ENCODE measurements at places on chromosomes 7 and 10.

- no peaks in the 10 kb centered on the region for H3K36me3 ChIP-seq
- H3K4me1 ChIP-seq = no peaks in the 10 kb centered on the region
- H3K27ac ChIP-seq = no peak overlapping the region
- H3K4me3 ChIP-seq = no peak overlapping the region
- H3K27me3 ChIP-seq = no peaks in the 10 kb centered on the region
Measured at GRCh38 chr10:28008054-28008453, 9.2 kb upstream of the ODAD2 start.

DNA sequence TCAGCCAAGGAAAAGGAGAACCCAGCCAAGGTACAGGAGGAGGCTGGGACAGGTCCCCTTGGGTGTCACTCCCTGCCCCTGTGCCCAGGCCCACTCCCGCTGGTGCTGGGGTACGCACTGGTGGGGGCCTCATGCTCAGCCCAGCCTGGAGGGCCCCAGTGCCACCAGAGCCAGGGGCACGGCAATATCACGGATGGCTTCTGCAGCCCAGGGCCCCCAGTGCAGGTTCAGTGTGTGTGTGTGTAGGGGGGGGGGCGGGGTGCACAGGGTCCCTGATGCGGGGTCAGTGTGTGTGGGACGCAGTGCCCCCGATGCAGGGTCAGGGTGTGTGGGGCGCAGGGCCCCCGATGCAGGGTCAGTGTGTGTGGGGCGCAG is 23.4 kb upstream of the ZNF716 start:
- H3K4me1 ChIP-seq = no peaks in the 10 kb centered on the region
- no peak overlapping the region for H3K4me3 ChIP-seq
- no peaks in the 10 kb centered on the region for H3K36me3 ChIP-seq

GRCh38 chr7:140541513-140542227 is 62.4 kb upstream of the MKRN1 start:
- H3K4me3 ChIP-seq = no peak overlapping the region
- peaks cover 11% of the 10 kb centered on the region for H3K4me1 ChIP-seq
- H3K36me3 ChIP-seq = no peaks in the 10 kb centered on the region
- peak overlapping the region; percentile 69 for H3K27ac ChIP-seq

- H3K27ac ChIP-seq = no peak overlapping the region
- no peak overlapping the region for H3K4me3 ChIP-seq
- H3K4me1 ChIP-seq = no peaks in the 10 kb centered on the region
Measured at GRCh38 chr10:131587976-131588680, 276.6 kb upstream of the TCERG1L start.

DNA sequence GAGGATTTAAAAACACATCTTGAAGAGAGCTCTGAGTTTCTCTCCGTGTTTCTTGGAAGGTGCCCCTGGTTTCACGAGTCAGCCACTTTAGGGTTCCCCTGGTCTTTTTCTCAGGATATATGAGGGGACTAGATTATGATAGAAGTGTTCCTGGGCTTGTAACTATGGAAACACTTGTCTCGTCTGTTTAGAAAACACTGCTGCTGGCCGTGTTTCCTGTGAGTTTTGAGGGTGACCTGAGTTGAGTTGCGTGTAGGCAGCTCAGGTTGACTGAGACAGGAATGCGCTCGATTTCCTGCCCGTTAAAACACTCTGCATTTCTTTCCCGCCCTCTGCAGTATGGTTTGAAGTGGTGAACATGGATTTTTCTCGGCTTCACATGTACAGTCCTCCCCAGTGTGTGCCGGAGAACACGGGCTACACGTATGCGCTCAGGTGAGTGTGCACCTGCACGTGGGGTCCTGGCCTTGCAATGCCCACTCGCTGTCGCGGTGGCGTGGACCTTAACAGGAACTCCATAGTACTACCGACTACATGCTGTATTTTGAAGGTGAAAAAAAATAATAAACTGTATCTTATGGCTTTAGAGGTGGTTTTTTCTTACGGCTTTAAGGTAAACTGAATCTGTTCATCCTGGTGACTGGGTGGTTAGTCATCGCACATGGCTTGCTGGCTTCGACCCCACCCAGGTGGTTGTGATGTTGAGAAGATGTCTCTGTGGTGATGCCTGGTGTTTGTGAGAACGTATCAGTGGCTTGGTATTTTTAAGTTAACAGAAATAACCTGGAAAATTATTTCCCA is at the start of gene SUN1:
SUN1 (plus strand) TSS at position 310 of the 801 bp plus-strand sequence; CDS start at position 359, 49 bp downstream.
- peaks cover 24% of the 10 kb centered on the region for H3K4me1 ChIP-seq
- H3K36me3 ChIP-seq = no peaks in the 10 kb centered on the region
- H3K27ac ChIP-seq = peak within 1 kb of the TSS; percentile 76

- DNase-seq = peak; percentile 37
- H3K27me3 ChIP-seq = no peaks in the 10 kb centered on the region
- H3K27ac ChIP-seq = no peak overlapping the region
Measured at GRCh38 chr10:24904824-24905223, 47.6 kb downstream of the PRTFDC1 start.

DNA sequence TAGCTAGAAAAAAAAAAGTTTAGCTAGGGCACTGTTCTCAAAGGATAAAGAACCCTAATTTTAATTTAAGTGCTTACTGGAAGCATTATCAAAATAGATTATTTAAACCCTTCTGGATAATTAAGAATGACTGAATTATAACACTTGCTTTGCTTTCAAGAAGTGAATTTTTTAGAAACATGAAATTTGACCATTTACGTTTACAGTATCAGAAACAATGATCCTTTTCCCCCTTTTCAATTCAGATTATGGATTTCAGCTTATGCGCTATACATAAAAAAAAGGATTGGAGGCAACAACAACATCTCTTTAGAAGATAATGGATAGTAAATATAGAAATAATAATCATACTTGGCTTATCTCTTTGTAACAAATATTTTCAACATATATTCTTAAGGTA is 39.2 kb downstream of the CREM start:
- no peaks in the 10 kb centered on the region for H3K4me1 ChIP-seq
- H3K36me3 ChIP-seq = no peaks in the 10 kb centered on the region
- no peaks in the 10 kb centered on the region for H3K27me3 ChIP-seq
- no peak overlapping the region for H3K4me3 ChIP-seq
- no peak for DNase-seq

- no peaks in the 10 kb centered on the region for H3K4me1 ChIP-seq
- no peak overlapping the region for H3K27ac ChIP-seq
- H3K27me3 ChIP-seq = peaks cover 3% of the 10 kb centered on the region
- no peaks in the 10 kb centered on the region for H3K36me3 ChIP-seq
- DNase-seq = no peak
Measured at GRCh38 chr7:148888300-148888699, 4.2 kb upstream of the EZH2 start.
